ENCODE measurements at places on chromosomes 4 and X.

- no peak for DNase-seq
Observed at GRCh38 chr4:107519053-107519452, 201.0 kb downstream of the PAPSS1 start.

DNA sequence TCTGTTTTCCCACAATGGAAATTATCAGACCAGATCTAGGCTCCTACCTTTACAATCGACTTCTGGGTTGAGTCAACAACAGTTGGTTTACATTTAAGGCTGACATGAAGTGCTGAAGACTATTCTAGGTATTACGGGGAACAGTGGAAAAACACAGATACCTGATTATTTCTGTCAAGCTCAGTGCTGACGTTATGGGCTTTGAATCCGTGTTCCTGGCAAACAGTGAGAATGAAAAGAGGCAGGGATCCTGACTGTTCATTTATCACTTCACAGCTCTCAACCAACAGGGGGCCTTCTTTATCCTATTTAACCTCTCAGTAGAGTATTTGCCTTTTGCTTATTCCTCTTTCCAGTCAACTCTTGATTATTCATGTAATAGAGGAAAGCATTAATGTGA is 43.1 kb downstream of the TMEM164 start:
- DNase-seq, result no peak

DNA sequence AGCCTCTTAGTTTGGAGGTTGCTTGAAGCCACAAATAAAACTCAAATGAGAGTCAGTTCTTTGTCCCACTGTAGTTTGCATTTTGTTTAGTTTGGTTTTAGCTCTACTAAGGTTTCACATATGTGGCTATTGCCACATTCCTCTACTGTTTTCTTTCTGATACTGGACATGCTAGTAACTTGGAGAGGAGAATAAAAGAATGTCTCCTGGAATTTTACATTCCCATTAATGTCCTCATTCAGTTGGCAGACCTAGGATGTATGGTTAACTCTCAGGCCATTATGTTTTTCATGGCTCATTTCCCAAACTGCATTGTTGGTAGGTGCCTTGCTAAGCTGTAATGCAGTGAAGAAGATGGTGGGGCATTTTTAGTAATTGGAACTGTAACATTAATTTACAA is 29.9 kb downstream of the UPRT start:
- DNase-seq, result no peak

DNA sequence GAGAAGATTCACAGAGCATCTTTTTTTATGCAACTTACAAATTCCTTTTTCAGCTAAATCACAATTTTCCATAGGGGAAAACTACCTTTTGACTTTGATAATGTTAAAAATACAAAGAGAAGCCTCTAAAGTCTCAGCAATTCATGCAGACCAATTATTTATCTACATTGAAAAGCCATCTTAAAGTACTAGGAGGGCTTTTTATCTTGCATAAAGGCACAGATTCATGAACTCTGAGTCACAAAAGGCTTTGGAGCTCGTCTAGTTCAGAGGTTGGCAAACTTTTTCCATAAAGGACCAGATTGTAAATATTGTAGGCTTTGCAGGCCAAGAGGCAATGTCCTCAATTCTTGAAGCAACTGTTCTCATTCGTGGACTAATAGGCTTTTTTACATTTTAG is 210.4 kb upstream of the HDX start:
- no peak for DNase-seq

DNA sequence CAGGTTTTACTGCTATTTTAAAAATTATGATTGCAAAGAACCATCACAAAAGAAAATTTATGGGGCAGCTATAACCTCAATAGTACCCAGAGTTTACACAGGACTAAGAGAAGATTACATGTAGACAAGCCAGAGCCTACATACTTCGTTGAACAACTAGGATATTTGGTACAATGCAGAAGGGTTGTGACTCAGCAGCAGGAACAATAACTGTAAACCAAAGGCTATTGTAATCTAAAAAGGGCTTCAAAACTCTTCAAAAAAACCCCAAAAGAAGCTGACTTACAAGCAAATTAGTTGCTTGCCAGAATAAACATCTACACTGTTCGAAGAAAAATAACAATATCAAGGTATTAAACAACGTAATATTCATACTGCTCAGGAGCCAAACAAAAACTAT is 618.0 kb downstream of the STPG2 start:
- DNase-seq, result no peak

GRCh38 chr4:141463678-141464077 is 172.7 kb upstream of the IL15 start:
- no peak for DNase-seq
